ENCODE measurements at places on chromosomes 16 and 17.
A peak's percentile ranks its signal among the peaks of the same experiment; 100 is the strongest.

- DNase-seq: no peak
These were observed 15.3 kb upstream of the PSMD7 start for GRCh38 chr16:74281300-74281699.

DNA sequence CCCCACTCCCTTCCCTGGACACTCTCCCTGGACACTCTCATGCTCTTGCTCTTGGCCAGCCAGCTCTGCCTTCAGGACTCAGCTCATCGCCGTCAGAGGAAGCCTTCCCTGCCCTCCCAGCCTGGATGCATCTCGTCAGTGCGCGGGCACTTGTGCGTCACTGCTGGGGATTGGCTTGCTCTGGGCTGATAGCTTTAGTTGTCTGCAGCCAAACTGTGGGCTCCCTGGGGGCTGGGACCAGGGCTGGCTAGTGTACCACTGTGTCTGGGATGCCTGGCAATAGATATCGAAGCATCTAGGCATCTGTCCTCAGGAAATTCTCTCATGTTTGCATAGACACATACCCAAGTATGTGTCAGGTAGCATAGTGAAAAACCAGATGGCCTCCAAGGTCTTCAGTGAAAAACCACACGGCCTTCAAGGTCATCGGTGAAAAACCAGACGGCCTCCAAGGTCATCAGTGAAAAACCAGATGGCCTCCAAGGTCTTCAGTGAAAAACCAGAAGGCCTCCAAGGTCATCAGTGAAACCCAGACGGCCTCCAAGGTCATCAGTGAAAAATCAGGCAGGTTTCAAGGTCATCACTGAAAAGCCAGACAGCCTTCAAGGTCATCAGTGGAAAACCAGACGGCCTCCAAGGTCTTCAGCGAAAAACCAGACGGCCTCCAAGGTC is 72.0 kb downstream of the CMIP start:
- no peak for DNase-seq

GRCh38 chr16:3938843-3939624 is 58.5 kb upstream of the CREBBP start:
- no peak for DNase-seq

GRCh38 chr16:66660422-66661209 is 35.9 kb downstream of the CMTM4 start:
- DNase-seq: peak; percentile 61

DNA sequence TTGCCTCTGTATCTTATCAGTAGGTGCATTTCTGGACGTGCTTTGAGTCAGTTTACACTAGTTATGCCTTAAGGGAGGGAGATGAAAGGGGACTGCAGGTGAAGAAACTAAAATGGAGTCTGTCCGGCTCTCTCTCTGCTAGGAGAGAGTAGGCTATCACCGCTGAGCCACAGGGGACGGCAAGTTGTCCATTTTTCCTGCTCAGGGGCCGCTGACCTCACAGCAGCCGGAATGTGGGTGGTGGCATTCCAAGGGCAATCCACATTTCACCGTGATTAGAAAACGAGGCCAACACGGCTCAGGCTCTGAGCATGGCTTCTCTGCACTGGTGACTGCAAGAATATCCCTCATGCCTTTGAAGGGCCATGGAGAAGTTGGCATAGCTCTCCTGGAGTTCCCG is 19.0 kb upstream of the KLHDC4 start:
- DNase-seq: no peak

DNA sequence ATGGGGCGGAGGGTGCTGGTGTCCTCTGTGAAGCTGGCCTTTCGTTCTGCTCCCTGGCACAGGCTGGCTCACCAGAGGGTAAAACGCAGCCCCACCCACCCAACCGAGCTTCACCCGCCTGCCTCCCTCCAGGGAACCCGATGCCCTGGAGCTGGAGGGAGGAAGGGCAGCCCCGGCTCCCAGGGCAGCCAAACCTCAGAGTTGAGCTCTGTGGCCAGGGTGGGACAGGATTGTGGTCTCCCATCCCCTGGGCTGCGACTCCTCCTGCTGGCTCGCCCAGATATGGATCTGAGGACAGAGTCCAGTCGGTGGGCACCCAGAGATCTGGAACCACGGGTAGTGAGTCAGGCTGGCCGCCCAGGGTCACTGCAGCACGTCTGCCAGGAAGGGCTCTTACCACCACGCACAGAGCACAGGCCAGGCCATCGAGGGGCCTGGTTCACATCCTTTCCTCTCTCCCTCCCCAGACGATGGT is 42.6 kb upstream of the CHMP6 start:
- DNase-seq: no peak

DNA sequence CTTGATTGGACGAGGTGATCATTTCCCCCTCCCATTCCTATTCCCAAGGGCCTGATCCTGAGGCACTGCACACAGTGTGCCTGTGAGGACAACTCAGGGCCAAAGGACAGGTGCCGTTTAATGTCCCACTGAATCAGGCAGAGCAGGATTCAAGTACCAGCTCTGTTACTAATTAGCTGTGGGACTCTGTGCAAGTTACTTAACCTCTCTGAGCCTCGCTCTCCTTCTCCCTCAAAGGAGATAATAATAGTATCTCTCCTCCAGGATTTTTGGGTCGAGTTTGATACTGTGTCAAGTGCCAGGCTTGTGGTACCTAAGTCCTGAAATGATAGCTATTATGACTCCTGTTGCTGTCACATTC is 86.8 kb upstream of the NKD1 start:
- DNase-seq: no peak

GRCh38 chr17:62388856-62389255 is 8.5 kb downstream of the EFCAB3 start:
- no peak for DNase-seq

GRCh38 chr17:60139438-60140285 is 10.1 kb upstream of the CA4 start:
- DNase-seq: no peak

DNA sequence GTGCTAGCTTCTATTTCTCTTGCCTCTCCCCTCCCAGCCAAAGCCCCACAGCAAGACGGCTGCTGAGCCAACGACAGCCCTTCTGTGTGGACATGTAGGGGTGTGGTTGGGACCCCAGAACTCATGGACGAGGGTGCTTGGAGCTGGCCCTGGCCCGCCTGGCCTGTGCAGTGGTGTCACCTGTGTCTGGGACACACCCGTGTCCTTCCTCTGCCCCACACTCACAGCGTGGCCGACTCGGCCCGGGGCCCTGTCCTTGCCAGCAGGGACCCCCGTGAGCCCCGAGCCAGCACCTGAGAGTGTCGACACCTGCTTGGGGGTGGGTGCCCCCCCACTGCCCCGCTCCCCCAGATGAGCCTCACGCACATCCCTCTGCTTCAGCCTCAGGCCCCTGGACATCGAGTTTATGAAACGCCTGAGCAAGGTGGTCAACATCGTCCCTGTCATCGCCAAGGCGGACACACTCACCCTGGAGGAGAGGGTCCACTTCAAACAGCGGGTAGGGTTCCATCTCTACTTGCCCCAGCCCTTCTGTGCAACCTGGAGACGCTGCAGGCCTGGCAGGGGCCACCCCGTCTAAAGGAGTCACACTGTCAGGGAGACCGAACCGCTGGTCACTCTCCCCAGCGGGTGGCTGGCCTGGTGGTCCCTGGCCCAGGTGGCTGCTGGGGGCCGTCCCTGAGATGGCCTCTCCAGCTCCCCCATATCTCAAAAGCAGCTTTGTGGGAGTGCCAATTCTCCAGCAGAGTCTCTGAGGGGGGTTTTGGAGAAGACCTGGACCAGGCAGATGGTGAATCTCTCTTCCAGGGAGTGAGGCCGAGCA is 349.8 kb downstream of the SEC14L1 start:
- DNase-seq: no peak

Data from cerebellar nuclear complex (tissue), 1 donor.